ENCODE measurements at places on chromosomes 5 and 9. TPM values are rescaled to one million over a fixed set of nuclear protein-coding genes. Genes with fewer than 3 reads are reported as not detected.

SOHLH1 gene
- total RNA-seq, result not detected

CDH9 gene
- total RNA-seq, result not detected

COL15A1 gene
- total RNA-seq, result 2.9 TPM

CD72 gene
- total RNA-seq, result 2.3 TPM

IL9 gene
- not detected for total RNA-seq

PHF24 gene
- total RNA-seq, result not detected

DNA sequence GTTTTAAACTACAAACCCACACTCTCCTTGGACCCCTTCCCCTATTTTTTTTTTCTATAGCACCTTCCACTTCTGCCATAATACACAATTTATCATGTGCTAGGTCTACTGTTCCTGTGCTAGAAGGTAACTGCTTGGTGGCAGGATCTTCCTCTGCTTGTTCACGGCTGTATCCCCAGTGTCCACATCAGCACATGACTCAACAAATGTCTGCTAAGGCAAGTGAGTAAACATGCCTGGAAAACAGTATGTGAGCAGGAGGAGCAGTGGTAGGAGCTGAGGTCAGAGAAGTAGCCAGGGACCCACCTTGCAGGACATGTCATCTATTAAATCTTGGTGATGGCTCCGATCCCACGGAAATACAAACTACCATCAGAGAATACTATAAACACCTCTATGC lies 79.4 kb downstream of the AUH start:
- DNase-seq, result no peak

- DNase-seq, result peak; percentile 56
These were observed 15.4 kb downstream of the CCL28 start for GRCh38 chr5:43396762-43397304.

- DNase-seq, result no peak
These were observed 97.5 kb upstream of the FREM1 start for GRCh38 chr9:15007698-15008097.

GRCh38 chr9:129398101-129398960 lies 220.3 kb upstream of the IER5L start:
- no peak for DNase-seq

DNA sequence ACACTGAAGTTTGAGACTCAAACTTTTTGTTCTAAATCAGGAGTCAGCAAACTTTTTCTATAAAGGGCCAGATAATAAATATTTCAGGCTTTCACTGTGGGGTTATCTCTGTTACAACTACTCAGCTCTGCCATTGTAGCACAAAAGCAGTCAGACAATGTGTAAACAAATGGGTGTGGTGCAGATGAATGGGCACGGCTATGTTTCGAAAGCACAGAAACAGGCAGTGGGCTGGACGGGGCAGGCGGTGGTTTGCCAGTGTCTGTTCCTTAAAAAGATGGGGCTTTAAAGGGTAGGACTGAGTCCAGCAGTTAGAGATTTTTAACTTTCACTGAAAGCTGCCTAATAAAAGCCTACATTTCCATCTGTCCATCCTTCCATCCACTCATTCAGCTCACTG lies 48.9 kb downstream of the PFDN1 start:
- no peak for DNase-seq

- DNase-seq, result no peak
These were observed 122.2 kb upstream of the PTGER4 start for GRCh38 chr5:40557501-40557900.

- DNase-seq, result no peak
These were observed 54.5 kb downstream of the CFAP77 start for GRCh38 chr9:132464547-132464946.

DNA sequence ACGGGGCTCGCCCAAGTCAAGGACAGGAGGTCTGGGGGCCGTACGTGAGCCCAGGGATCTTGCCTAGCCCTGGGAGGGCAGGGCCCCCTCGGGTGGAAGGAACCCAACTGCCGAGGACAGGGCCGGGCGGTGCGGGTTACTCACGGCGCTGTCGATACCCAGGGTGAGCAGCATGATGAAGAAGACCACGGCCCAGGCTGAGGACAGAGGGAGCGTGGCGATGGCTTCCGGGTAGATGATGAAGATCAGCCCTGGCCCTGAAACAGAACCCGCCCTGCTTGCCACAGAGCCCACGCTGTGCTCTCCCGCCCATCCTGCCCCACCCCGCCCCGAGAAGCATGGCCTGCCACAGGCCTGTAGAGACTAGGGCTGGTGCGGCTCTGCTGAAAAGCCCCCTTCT lies 34.1 kb downstream of the SLC6A3 start:
- DNase-seq, result peak; percentile 39

- DNase-seq, result no peak
These were observed 78.5 kb downstream of the SEC61B start for GRCh38 chr9:99300603-99301002.
